CD4-positive, CD25-positive, alpha-beta regulatory T cell (primary cell): ENCODE measurements at places on chromosomes 12 and 14. TPM values are rescaled to one million over a fixed set of nuclear protein-coding genes. Genes with fewer than 3 reads are reported as not detected.

PRKD1 gene
- polyA plus RNA-seq: not detected

P3H3 gene
- 1.2 TPM for polyA plus RNA-seq

KRT75 gene
- not detected for polyA plus RNA-seq

ZBTB42 gene
- 2.0 TPM for polyA plus RNA-seq

DCN gene
- polyA plus RNA-seq: not detected

FOXG1 gene
- not detected for polyA plus RNA-seq

CLECL1 gene
- not detected for polyA plus RNA-seq

LGALS3 gene
- polyA plus RNA-seq: 206 TPM

IFNG-AS1 gene
- polyA plus RNA-seq: 3.9 TPM

CCDC197 gene
- polyA plus RNA-seq: not detected

C12orf56 gene
- not detected for polyA plus RNA-seq

DNA sequence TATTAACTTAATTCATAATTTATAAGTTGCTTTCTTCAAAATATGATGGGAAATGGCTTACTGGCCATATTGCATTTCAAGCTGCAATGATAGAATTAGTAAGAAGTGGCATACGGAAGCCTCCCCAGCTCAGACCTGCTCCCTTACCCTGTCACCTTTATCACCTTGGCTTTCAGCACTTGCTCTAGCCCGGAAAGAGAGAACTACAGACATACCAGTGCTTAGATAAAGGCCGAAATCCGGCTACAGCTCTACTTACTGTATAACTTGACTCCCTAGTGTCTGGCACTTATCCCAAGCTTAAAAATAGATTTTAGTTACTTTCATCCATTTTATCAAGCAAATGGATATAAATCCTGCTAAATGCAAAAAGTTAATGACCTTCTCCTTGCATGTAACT lies 42.5 kb downstream of the PKP2 start:
- H3K27ac ChIP-seq: no peak overlapping the region
- H3K4me3 ChIP-seq: no peak overlapping the region
- no peaks in the 10 kb centered on the region for H3K4me1 ChIP-seq
- no peaks in the 10 kb centered on the region for H3K36me3 ChIP-seq
- no peak for DNase-seq

DNA sequence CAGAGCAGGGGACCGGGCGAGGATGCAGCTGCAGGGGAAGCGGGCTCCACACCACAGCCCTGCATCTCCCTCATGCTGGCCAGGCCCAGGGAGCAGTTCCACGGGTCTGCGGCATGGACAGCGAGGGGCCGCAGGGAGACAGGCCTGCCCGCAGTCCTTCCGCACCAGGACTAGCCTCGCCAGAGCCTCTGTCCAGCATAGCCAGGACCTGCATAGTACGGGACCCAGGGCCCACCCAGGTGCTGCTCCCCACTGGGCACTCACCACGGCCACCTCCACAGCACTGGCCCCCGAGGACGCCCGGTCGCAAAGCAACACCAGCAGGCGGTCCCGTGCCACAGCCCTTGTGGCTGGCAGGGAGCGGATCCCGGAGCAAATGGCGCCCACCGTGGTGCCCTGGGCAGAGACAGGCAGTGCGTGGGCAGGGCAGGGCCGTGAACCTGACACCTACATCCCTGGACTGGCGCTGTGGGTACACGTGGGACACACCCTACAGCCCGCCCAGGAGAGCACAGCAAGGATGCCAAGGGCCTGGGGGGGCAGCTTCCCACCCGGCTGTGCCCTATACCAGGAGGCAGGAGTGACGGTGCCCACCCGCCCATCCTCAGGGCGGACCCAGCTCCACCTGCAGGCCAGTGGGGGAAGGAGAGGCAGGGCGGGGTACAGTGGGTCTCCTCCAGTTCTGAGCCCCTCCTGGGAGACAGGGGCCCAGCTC lies 23.8 kb downstream of the JAG2 start:
- H3K27ac ChIP-seq: no peak overlapping the region
- H3K4me3 ChIP-seq: no peak overlapping the region
- no peaks in the 10 kb centered on the region for H3K36me3 ChIP-seq
- H3K4me1 ChIP-seq: no peaks in the 10 kb centered on the region
- DNase-seq: no peak
- no peaks in the 10 kb centered on the region for H3K27me3 ChIP-seq

GRCh38 chr12:112418608-112419296 lies at the start of gene PTPN11:
PTPN11 (plus strand) TSS chr12:112418947; CDS start chr12:112419112, 165 bp downstream.
- peak within 1 kb of the TSS; percentile 92 for H3K4me3 ChIP-seq
- peaks cover 36% of the 10 kb centered on the region for H3K4me1 ChIP-seq
- no peaks in the 10 kb centered on the region for H3K36me3 ChIP-seq
- peak; percentile 86 for DNase-seq

- DNase-seq: no peak
- peaks cover 2% of the 10 kb centered on the region for H3K36me3 ChIP-seq
- no peaks in the 10 kb centered on the region for H3K27me3 ChIP-seq
These were observed 7.6 kb upstream of the USP15 start for GRCh38 chr12:62252576-62252975.

- peak; percentile 84 for DNase-seq
- peak overlapping the region; percentile 82 for H3K4me3 ChIP-seq
- H3K36me3 ChIP-seq: no peaks in the 10 kb centered on the region
- no peaks in the 10 kb centered on the region for H3K27me3 ChIP-seq
- peaks cover 7% of the 10 kb centered on the region for H3K4me1 ChIP-seq
These were observed 18.0 kb upstream of the CACNA1C start for GRCh38 chr12:2034633-2035430.

DNA sequence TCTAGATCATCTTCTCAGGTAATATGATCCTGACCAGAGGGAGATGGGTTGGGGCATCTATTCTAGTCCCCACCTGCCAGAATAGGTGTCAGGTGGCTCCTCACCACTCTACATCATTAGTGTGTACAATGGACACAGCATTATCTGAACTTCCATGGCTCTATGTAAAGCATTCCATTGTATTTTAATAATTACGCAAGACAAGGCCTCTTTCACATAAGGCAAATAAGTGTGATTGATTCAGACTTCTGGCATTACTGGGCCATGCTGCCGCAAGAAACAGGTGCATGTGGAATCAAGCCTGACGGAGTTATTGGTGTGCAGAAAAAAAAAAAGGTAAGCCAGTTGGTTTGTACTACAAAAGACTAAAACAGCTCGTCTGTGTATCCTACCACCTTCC lies 3.1 kb upstream of the DDHD1 start:
- H3K36me3 ChIP-seq: no peaks in the 10 kb centered on the region
- H3K27ac ChIP-seq: no peak overlapping the region
- peaks cover 13% of the 10 kb centered on the region for H3K4me1 ChIP-seq
- no peak overlapping the region for H3K4me3 ChIP-seq
- H3K27me3 ChIP-seq: no peaks in the 10 kb centered on the region
- no peak for DNase-seq

DNA sequence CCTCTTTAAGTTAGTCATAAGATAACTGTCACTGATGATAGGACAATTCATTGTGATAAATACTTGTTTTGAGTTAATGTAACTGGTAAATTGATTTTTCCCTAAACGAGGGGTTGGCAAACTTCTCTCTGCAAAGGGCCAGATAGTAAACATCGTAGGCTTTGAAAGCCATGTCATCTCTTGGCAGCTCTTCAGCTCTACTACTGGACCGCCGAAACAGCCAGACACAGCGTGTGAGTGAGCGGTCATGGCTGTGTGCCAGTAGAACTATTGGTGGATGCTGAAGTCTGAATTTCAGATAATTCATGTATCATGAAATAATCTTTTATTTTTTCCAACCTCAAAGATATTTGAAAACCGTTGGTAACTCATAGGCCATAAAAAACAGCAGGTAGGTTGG lies 9.9 kb downstream of the PIWIL1 start:
- no peaks in the 10 kb centered on the region for H3K36me3 ChIP-seq
- no peak for DNase-seq
- no peaks in the 10 kb centered on the region for H3K4me1 ChIP-seq
- H3K4me3 ChIP-seq: no peak overlapping the region
- H3K27me3 ChIP-seq: peaks cover 3% of the 10 kb centered on the region

DNA sequence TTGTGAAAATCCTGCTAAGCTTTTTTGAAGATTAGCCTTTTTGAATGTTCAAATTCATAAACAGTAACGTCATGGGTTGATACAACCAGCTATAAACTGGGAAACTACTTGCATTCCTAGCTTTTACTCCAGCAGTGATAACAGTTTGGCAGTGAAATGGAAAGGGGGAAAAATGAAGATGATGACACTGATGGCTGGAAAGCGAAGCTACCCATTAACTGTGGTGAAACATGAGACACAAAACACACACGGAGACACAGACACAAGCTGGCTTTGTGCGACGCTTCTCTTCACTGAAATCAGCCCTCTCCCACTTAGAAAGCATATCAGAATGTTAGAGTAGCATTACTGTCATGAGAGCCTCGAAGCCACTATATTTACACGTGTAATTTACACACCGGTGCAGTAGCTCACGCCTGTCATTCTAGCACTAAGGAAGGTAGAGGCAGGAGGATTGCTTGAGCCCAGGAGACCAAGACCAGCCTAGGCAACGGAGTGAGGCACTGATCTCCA lies 15.7 kb downstream of the VPS37B start:
- no peak overlapping the region for H3K27ac ChIP-seq
- no peak overlapping the region for H3K4me3 ChIP-seq
- H3K27me3 ChIP-seq: no peaks in the 10 kb centered on the region
- peaks cover 5% of the 10 kb centered on the region for H3K36me3 ChIP-seq
- peaks cover 47% of the 10 kb centered on the region for H3K4me1 ChIP-seq

- no peak for DNase-seq
- H3K4me3 ChIP-seq: no peak overlapping the region
These were observed 234.2 kb upstream of the ARHGAP5 start for GRCh38 chr14:31842899-31843298.

GRCh38 chr14:26719514-26719913 lies 121.7 kb upstream of the NOVA1 start:
- H3K27ac ChIP-seq: no peak overlapping the region
- no peak for DNase-seq
- no peak overlapping the region for H3K4me3 ChIP-seq
- no peaks in the 10 kb centered on the region for H3K36me3 ChIP-seq
- no peaks in the 10 kb centered on the region for H3K4me1 ChIP-seq

DNA sequence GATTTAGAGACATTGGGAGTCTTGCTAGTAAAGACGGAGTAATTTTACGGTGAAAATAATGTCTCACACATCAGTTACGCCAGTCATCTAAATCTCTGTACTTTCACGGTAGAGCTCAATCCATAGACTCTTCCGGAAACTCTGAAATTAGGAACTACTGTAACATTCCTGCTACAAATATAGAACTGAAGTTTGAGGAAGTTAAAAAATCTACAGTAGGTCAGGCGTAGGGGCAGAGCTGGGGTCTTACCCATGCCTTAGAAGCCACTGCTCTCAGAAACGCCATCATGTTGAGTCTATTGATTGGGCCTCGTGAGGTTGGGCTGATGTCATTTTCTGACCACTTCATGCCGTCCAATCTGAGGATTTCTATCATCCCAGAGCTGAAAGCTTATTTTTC lies 1029.8 kb upstream of the TMEM132C start:
- no peaks in the 10 kb centered on the region for H3K4me1 ChIP-seq
- H3K27ac ChIP-seq: no peak overlapping the region
- no peaks in the 10 kb centered on the region for H3K36me3 ChIP-seq
- no peaks in the 10 kb centered on the region for H3K27me3 ChIP-seq
- DNase-seq: no peak
- H3K4me3 ChIP-seq: no peak overlapping the region

DNA sequence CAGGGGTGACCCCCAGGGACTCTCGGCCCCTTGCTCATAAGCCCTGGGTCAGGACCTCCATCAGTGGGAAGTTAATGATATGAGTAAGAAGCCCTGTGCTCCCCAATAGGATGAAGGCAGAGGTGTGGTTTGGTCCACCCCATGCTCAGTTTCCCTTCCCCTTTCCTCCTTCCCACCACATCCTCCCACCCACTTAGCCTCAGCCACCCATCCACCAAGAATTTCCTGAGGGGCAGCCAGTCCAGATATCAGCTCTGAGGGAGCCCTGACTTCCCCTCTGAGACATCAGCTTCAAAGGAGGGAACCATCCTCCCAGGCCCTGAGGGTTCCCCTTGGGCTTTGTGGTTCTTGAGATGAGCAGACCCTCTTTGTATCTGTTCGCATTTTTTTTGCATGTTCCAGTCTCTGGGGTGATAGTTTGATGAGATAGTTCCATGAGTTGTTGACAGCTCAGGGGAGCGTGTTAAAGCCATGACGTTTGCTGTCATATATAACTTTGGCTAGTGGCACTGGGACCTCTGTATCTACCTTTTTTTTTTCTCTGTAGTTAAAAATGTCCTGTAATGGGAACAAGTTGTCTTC lies 71.2 kb downstream of the LGMN start:
- H3K27me3 ChIP-seq: no peaks in the 10 kb centered on the region
- H3K4me3 ChIP-seq: no peak overlapping the region
- no peak for DNase-seq
- H3K4me1 ChIP-seq: peaks cover 33% of the 10 kb centered on the region

GRCh38 chr12:90943255-90943654 lies 11.7 kb downstream of the CCER1 start:
- H3K4me3 ChIP-seq: no peak overlapping the region
- no peak overlapping the region for H3K27ac ChIP-seq
- H3K27me3 ChIP-seq: no peaks in the 10 kb centered on the region
- no peak for DNase-seq
- H3K36me3 ChIP-seq: no peaks in the 10 kb centered on the region

DNA sequence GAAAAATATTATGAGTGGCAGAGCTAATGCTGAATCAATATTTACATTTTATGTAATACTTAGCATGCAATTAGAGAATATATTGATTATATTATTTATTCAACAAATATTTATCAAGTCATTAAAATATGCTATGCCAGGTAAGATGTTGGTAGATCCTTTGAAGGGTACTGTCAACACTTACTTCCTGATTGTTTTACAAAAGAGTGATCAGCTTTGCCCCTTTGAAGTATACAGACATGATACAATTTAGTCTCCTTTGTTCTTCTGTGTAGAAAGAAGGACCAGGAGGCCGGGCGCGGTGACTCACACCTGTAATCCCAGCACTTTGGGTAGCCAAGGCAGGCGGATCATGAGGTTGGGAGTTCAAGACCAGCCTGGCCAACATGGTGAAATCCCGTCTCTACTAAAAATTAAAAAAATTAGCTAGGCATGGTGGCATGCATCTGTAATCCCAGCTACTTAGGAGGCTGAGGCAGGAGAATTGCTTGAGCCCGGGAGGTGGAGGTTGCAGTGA lies 73.9 kb upstream of the IFNG-AS1 start:
- peaks cover 2% of the 10 kb centered on the region for H3K27me3 ChIP-seq
- H3K4me3 ChIP-seq: no peak overlapping the region
- DNase-seq: no peak

- H3K36me3 ChIP-seq: no peaks in the 10 kb centered on the region
- no peak for DNase-seq
- no peaks in the 10 kb centered on the region for H3K27me3 ChIP-seq
- no peaks in the 10 kb centered on the region for H3K4me1 ChIP-seq
- H3K4me3 ChIP-seq: no peak within 1 kb of the TSS
- no peak within 1 kb of the TSS for H3K27ac ChIP-seq
These were observed at the start of gene ANHX for GRCh38 chr12:133235401-133236112. ANHX (minus strand) TSS chr12:133235877; CDS start chr12:133234356, 1,521 bp downstream.

- H3K4me1 ChIP-seq: no peaks in the 10 kb centered on the region
- no peak for DNase-seq
- no peak overlapping the region for H3K27ac ChIP-seq
These were observed 297.3 kb upstream of the FAR2 start for GRCh38 chr12:28851781-28852180.

GRCh38 chr12:23504043-23504442 lies 445.4 kb downstream of the SOX5 start:
- no peaks in the 10 kb centered on the region for H3K27me3 ChIP-seq
- H3K36me3 ChIP-seq: no peaks in the 10 kb centered on the region
- H3K4me3 ChIP-seq: no peak overlapping the region
